Activated CD4-positive, alpha-beta T cell treated with anti-CD3 and anti-CD28 coated beads for 24 hours (primary cell): ENCODE measurements at places on chromosomes 2 and 18.

DNA sequence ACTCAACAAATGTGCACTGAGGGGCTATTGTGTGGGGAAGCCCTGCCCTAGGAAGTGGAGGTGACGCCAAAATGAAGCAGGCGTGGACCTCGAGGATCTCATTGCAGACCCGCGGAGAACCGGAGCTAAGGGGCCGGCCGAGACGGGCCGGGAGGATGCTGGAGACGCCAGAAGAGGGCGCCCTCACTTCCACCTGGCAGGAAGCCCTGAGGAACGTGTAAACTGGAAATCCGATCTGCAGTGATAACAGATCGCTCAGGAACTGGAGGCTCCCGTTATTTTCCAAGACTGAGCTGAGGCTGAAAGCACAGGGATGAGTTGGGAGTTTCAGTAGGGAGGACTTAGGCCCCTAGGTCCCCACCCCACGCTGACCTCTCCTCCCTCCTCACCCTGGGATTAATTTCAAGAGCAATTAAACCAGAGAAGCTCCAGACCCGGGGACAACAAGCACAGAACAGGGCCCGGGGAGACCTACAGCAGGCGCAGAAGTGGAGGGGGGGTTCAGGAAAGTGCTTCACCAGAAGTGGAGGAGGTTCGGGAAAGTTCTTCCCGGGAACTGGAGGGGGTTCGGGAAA is 7.7 kb upstream of the COL6A3 start:
- peak; percentile 71 for DNase-seq

- no peak for DNase-seq
Measured at GRCh38 chr2:41907771-41908207, 140.0 kb upstream of the PKDCC start.

DNA sequence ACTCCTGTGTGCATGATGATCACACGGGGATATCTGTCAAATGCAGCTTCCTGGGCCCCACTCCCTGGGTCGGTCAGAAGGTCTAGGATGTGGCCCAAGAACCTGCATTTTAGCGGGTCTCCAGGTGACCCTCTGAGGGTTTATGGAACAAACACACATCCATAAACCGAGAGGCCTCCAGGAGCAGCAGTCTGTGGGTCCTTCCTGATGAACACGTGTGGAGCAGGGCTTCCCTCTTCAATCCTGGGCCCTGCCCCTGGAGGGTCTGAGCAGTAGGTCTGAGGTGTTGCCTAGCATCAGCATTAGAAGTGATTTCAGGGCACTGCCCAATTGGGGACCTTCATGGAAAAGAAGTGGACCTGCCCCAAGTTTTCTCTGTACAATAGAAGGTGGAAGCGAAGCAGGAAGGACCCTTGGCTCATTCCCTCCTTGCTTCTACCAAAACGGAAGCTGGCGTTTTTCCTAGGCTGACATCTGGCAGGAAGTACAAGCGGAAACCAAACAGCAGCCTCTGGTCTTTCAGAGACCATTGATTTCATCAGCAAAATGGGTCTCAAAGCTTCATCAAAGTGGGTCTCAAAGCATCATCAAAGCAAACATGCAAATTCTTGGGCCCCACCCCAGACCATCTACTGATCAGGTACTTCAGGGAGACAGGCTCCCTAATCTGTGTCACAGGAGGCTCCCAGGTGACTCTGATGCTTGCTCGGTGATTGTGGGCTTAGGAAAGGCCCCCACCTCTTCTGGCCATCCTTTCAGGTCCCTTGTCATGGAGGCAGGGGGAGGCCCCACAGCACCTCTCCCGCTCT is 30.7 kb downstream of the INO80C start:
- no peak for DNase-seq

- no peak for DNase-seq
Measured at GRCh38 chr2:226190479-226191252, 609.0 kb downstream of the IRS1 start.

DNA sequence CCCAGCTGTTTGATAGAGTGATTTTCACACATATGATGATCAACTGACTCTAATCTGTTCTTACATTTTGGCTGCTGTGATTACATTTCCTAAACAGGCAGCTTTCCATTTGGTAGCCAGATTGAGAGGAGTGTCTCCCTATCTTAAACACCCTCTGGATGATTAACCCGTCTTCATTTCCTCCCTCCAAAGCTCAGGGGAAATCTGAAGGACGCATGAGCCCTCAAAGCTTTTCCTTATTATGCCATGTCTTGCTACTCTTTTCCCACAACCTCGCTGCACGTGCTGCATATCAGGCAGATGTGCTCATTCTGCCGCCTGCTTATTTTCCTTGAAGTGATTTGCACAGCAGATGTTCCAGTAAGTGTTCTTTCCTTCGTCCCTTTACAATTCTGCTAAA is 837.4 kb downstream of the LRRTM4 start:
- DNase-seq: no peak

- DNase-seq: no peak
Measured at GRCh38 chr2:128596396-128597120, 277.9 kb upstream of the HS6ST1 start.

DNA sequence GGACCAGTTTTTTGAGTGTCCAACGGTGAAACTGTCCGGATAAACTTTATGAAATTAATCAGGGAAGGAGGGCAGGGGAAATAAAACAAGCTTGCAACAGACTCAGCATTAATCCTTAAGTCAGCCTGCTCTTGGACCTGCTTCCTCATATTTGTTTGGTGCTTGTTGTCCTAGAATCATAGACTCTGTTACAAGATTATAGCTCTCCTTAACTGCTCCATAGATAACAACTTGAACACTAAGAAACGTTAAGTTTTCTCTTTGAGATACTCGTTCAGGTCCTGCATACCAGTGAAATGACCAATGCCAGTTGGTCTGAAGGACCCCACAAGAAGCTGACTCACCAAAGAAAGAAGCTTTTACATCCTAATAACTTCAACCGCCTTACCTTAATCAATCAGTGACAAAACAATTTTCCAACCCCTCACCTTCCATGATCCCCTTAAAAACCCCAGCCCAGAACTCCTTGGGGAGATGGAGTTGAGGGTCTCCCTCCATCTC is 493.2 kb downstream of the PID1 start:
- DNase-seq: no peak

- no peak for DNase-seq
Measured at GRCh38 chr2:58667137-58667774, 426.1 kb upstream of the FANCL start.

DNA sequence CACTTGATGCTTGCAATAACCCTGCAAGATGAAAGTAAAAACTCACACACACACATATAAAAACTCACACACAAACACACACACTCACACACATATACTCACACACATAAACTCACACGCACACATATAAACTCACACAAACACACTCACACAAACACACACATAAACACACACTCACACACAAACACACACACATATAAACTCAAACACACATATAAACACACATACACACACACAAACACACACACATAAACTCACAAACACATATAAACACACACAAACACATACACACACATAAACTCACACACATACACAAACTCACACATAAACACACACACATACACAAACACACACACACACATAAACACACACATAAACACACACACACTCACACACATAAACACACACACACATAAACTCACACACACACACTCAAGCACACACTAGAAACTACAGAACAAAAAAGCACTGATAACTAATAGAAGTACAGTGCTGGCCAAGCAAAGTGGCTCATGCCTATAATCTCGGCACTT is 117.7 kb upstream of the TEKT4 start:
- no peak for DNase-seq

- no peak for DNase-seq
Measured at GRCh38 chr18:3712491-3712890, 262.5 kb downstream of the TGIF1 start.

DNA sequence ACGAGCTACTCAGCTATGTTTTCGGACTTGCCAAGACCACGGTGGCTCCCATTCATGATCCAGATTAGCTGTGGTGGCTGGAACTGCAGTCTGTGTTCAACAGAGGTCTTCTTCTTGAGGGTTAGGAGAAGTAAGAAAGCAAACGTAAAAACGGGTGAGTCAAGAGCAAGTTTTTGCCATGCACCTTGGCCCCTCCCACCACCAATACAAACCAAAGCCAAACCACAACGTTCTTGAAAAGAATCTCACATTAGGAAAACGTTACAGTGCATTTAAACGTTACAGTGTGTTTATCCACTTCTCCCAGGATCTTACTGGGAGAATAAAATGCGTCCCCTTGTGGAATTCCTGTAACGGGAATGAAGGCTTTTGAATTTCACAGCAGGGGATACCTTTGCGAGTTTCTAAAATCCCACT is 725 bp downstream of the FBXO48 start:
- peak; percentile 39 for DNase-seq

- peak; percentile 77 for DNase-seq
Measured at GRCh38 chr2:127649684-127650040, 3.7 kb downstream of the GPR17 start.

- DNase-seq: no peak
Measured at GRCh38 chr2:182667315-182667695, 48.8 kb upstream of the DNAJC10 start.

GRCh38 chr2:65025453-65026123 is 30.6 kb upstream of the CEP68 start:
- no peak for DNase-seq

DNA sequence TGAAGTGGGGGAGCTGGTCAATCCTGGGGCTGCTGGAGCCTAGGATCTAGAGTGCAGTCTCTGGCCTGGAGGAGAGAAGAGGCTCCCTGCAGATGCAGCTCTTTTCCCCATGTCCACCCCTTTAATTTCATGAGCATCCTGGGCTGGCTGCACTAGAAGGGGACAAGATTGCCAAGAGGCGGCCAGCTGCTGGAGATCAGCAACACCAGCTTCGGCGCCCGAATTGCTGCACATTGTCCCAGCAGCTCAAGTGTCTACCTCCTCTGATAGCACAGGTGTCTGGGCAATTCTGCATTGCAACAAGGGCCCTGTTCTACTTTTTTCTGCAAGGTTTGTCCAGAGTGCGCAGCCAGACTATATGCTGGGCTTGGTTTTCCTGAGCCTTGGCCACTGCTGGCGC is 125.7 kb downstream of the AGAP1 start:
- no peak for DNase-seq

GRCh38 chr2:36262581-36262980 is 93.0 kb upstream of the CRIM1 start:
- DNase-seq: no peak

DNA sequence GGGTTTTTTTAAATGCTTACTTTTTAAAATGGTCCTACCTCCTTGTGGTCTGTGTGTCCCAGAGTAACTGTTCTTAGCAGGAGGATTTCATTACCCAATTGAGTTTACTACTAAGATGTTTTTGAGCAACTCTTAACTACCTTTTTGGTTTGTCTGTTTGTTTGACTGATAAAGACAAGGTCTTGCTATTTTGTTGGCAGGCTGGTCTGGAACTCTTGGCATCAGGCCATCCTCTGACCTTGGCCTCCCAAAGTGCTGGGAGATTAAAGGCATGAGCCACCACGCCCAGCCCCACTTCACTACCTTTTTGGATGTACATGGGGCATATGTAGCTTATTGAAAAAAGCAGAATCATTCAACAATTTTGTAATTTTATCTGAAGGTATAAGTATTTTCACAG is 14.9 kb downstream of the MRPS9 start:
- DNase-seq: no peak

DNA sequence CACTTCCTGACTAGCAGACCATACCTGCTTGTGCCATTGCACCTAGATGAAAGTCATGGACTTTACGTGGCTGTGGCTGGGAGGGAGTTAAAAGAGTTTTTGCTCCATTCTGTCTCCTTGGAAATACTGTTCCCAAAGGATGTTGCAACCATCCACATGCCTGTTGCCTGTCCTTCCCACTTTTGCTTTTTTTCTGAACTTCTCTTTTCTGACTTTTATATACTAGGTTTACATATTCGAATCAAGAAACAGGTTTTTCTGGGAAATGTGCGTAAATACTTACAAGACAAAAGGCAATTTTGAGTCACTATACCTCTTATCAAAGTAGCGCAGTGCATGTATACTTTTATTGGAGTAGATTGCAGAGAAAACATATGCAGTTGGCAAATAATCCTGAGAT is 244.8 kb downstream of the PRKCE start:
- no peak for DNase-seq

GRCh38 chr2:197575987-197576386 is 60.1 kb downstream of the MOB4 start:
- no peak for DNase-seq

GRCh38 chr2:200640901-200641300 is 55.1 kb downstream of the AOX1 start:
- DNase-seq: no peak

DNA sequence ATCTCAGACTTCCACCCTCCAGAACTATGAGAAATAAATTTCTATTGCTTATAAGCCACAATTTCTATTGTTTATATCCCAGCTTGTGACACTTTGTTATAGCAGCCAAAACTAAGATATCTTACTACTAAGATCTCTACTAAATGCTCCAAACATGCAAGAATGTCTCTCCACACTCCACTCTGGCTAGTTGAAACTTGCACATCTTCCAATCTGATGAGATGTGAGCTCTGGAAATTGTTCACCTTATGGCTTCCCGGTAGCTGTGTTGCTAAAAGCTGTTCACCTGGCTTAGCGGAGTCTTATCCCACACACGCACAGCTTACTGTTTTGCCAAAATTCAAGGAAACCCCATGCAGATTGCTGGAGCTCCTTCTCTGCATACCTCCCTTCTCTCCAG is 43.9 kb downstream of the PKDCC start:
- no peak for DNase-seq

DNA sequence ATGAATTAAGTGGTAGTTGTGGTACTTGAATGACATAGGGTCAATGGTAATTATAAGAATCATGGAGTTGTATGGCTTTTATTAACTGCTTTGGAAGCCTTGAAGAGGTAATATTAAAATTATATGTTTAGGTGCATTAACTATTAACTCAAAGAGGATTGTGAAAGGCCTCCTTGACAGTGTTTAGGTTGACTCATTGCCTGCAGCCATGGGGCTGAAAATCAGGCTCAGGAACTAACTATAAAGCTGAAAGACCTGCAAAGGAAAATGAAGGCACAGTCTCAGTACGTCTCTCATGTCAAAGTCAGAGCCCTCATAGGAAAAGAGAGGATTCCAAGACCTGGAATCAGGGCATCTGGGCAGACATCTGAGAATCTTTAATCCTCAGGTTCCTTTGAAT is 31.0 kb downstream of the CACNB4 start:
- no peak for DNase-seq

DNA sequence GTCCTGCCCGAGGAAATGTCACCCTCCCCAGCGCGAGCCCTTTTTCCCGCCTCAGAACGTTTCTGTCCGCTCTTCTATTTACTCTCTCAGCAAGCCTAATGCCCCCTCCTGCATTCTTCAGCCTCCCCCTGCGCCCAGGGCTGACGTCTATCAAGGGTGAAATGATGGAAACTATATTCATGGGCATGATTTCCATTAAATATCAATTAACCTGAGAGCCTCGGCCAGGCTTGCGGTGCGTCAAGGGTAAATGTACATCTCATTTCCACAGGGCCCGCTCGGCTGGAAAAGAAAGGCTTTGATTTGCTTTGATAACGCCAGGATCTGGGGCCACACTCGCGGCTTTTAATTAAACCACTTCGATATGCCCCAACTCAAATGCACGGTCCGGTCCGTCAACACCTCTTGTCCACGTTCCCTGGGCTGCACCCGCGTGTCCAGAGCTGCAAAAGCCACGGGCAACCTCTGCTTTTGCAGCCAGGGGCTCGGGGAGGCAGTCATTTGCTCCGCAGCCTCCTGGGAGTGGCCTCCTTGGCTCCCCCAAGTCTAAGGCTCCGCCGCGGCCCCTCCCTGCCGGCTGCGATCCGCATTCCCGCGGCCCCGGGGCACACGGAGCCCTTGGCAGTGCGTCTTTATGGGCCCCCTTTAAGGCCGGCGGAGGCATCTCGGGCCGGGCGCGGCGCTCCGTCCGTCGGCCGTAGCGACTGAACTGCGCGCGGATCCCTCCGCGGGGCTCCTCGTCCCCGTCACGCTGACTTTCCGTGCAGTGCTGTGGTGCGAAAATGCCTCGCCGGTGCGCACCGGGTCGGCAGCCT is at the start of gene HOXD8:
TSS of gene HOXD8 (plus strand) at position 724 of the 815 bp plus-strand sequence. CDS start 662 bp downstream, outside the sequence.
- DNase-seq: no peak
